ENCODE measurements at places on chromosomes 7 and 10.

GRCh38 chr10:17644485-17644943 is 563 bp downstream of the STAM start:
- H3K4me1 ChIP-seq = peaks cover 11% of the 10 kb centered on the region
- H3K27ac ChIP-seq = peak overlapping the region; percentile 100
- DNase-seq = no peak

DNA sequence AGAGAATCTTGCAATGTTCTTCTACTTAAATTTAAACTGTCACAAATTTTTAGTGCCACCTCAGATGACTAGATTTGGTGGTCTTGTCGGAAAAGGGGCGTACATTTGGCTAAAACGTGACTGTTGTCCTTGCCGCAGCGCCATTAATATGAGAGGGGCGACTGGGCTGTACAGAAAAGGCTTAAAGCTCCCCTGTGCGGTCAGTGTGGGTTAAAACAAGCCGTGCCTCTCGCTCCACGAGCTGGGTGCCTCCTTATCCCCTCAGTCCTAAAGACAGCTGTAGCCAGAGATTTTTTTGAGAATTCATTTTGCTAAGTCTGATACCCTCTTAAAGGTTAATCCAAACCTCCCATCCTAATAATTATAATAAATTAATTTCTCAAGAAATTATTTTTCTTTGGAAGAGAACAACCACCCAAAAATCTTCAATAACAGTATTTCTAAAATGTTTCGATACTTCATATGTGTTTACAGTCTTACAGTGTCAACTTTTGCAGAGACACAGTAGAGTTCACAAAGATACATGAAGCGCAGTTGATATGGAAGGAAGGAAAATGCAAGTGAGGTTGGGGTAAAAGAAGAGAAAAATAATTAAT is 68.6 kb downstream of the C7orf25 start:
- H3K27ac ChIP-seq = no peak overlapping the region
- H3K4me1 ChIP-seq = no peaks in the 10 kb centered on the region
- H3K4me3 ChIP-seq = no peak overlapping the region
- H3K27me3 ChIP-seq = no peaks in the 10 kb centered on the region
- no peaks in the 10 kb centered on the region for H3K36me3 ChIP-seq

DNA sequence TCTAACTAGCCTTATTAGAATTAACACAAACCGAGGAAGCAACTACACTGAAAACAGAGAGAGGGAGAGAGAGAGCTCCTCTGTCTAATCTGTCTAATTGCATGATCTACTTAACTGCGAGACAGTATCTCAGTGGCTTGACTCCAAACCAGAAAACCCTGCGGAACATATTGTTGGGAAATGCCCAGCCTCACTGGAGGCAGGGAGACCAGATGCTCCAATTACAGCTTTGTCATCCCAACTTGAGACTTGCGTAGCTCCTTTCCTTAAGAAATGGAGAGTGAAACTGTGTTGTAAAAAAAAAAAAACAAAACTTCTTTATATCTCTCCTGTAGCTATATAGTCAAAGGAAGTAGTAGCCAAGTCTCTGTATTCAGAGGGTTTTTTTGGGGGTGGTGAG is 52.0 kb upstream of the ZNRF2 start:
- H3K4me3 ChIP-seq = no peak overlapping the region
- no peak overlapping the region for H3K27ac ChIP-seq
- H3K36me3 ChIP-seq = no peaks in the 10 kb centered on the region
- no peaks in the 10 kb centered on the region for H3K27me3 ChIP-seq
- no peak for DNase-seq

DNA sequence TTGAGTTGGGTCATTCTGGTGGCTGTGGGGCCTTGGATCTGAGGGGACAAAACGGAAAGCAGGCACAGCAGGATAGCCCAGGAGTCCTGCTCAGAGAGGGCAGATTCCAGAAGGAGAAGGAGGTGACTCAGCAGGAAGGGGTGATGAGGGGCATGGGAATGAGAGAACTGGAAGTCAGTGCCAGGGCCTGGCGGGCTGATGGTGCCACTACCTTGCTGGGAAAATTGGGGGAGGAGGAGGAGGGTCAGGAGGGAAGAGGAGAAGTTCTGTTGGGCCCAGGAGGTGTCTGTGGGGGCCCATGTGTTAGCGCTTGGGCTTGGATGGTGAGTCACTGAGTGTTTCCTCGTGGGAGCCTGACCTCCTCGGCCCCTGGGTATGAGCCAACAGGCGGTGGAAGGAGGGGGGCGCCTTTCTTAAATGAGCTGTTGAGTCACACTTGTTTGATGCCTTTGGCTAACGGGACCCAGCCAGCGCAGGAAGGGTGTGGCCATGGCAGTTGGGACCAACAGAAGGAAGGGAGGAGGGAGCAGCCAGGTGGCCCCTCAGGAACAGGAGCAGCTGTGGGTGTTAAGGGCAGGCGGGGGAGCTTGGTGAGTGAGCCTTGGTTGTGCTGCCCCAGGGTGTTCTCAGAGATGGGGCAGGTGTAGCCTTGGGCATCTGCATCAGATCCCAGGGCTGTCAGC is 130.0 kb upstream of the BTBD16 start:
- H3K4me1 ChIP-seq = no peaks in the 10 kb centered on the region
- peak overlapping the region; percentile 59 for H3K27ac ChIP-seq
- no peaks in the 10 kb centered on the region for H3K27me3 ChIP-seq

DNA sequence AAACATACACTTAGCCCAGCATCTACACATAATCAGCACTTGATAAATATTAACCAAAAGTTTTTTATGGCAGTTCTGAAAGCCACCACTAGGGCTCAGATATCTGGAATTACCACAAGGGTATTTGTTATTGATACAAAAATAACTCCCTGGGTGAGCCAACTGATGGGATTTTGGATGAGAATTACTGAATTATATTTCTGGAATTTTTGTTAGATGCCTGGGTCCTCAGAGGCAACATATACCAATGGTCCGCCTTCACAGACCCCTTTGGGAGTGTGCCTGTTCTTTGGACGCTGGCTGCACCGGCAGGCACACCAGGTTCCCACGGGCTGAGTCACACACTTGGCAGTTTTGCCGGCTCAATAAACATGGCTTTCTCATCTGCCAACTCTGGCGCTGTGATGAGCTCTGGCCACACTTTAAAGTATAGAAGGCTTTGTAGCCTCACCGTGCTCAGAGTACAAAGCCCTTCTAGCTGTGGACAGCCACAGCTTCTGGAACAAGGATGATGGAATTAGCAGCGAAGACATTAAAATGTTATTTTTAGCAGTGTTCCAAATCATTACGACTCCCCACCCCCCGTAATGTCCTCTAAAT is 24.5 kb upstream of the EEPD1 start:
- no peak overlapping the region for H3K27ac ChIP-seq
- DNase-seq = peak; percentile 38
- H3K4me1 ChIP-seq = no peaks in the 10 kb centered on the region
- H3K36me3 ChIP-seq = no peaks in the 10 kb centered on the region
- H3K27me3 ChIP-seq = no peaks in the 10 kb centered on the region

DNA sequence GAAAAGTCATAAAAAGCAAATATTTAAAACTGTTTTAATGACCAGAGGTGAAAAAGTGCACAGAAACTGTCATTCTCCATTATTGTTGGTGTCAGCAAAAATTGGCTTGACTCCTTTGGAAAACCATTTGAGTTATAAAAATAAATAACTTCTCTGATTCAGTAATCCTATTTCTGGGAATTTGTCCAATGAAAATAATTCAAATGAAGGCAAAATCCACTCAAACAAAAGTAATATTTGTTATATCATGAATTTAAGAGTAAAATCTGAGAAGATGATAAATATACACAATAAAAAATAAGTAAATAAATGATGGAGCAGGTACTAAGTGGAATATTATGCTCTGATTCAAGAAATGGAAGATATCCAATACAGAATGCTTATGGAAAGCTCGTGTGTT is 326.6 kb upstream of the KLF6 start:
- no peaks in the 10 kb centered on the region for H3K36me3 ChIP-seq
- H3K27me3 ChIP-seq = no peaks in the 10 kb centered on the region
- no peak overlapping the region for H3K4me3 ChIP-seq
- no peak for DNase-seq
- no peaks in the 10 kb centered on the region for H3K4me1 ChIP-seq

DNA sequence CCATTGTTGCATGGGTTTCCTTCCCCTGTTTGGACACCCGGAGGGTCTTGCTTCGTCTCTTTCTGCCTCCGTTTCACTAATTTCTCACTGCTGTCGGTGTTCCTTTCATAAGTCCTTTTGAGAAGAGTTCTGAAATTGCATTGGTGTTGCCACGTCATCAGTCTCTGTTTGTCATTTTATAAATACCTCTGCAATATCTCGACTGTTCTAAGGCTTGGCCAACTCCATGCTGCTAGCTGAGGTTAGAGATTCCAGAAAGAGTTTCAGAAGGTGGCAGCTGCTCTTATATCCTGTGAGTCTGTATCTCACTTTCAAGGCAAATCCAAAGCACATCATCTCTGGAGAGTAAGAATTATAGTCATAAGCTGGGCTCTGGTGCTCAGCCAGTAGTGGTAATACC is 148.0 kb upstream of the INSYN2A start:
- no peaks in the 10 kb centered on the region for H3K36me3 ChIP-seq
- H3K4me1 ChIP-seq = no peaks in the 10 kb centered on the region
- H3K27ac ChIP-seq = peak overlapping the region; percentile 15
- DNase-seq = no peak
- no peaks in the 10 kb centered on the region for H3K27me3 ChIP-seq
- no peak overlapping the region for H3K4me3 ChIP-seq

- no peak overlapping the region for H3K4me3 ChIP-seq
- DNase-seq = no peak
- no peaks in the 10 kb centered on the region for H3K36me3 ChIP-seq
- H3K27me3 ChIP-seq = no peaks in the 10 kb centered on the region
- H3K4me1 ChIP-seq = no peaks in the 10 kb centered on the region
- H3K27ac ChIP-seq = no peak overlapping the region
These were observed 9.8 kb downstream of the SRGN start for GRCh38 chr10:69097729-69098128.

- no peaks in the 10 kb centered on the region for H3K36me3 ChIP-seq
- no peak overlapping the region for H3K27ac ChIP-seq
- no peaks in the 10 kb centered on the region for H3K4me1 ChIP-seq
- H3K4me3 ChIP-seq = no peak overlapping the region
These were observed 41.9 kb downstream of the CAMK1D start for GRCh38 chr10:12391206-12391605.
